ENCODE measurements at places on chromosomes 1 and 21.

DNA sequence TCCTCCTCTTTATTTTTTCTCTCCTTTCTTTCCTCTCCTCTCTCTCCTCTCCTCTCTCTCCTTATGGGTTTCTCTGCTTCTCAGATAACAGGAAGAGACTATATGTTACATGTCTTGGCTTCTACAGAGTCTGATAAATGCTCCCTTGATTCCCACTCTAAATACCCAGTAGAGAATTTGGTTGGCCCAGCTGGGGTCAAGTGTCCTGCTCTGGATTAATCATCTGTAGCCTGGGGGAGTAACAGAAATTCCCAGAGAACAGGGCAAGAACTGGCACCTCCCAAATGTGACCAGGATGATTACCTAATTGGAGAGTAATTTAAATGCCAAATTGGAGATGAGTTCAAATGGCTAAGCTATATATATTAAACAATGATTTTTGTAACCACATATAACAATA, 146.1 kb upstream of the LMO4 start:
- no peak for DNase-seq

GRCh38 chr1:155007251-155007828, 4.7 kb downstream of the ZBTB7B start:
- DNase-seq, result no peak

DNA sequence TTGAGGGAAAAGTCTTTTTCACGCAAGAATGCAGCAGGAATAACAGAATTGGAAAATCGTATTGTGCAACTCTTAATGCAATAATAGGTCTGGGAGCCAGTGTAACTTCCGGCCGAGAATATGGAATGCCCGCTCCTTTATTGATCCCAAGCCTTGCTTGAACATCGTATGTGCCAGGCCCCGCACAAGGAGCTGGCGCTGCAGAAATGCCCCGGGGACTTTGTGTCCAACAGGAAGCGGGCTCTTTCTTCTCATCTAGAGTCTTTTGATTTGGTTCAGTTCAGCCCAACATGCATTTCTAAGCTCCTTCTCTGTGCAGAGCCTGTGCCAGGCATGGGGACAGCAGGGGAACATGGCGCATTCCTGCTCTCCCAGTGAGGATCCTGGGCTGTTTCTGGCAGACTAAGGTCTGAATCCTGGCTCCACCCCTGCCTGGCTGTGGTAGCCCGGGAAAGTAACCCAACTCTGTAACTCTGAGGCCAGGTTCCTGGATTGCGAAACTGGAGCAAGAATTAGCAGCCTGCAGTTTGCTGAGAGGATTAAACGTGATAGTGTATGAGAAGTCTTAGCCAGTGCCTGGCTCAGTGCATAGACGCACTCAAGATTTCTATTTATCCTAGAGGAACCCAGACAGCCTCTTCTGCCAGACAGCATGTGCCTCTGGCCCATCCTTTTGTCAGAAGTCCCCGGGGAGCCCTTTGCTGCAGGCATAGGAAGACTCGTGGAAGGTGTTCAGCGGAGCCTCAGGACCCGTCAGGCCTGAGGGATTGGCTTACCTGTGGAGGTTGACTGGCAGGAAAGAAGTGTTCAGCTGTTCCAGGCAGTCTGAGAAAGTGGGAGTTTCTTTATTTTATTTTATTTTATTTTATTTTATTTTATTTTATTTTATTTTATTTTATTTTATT, 987 bp upstream of the CDCP2 start:
- no peak for DNase-seq

- DNase-seq, result no peak
Measured at GRCh38 chr1:70003211-70003908, 202.0 kb downstream of the LRRC40 start.

DNA sequence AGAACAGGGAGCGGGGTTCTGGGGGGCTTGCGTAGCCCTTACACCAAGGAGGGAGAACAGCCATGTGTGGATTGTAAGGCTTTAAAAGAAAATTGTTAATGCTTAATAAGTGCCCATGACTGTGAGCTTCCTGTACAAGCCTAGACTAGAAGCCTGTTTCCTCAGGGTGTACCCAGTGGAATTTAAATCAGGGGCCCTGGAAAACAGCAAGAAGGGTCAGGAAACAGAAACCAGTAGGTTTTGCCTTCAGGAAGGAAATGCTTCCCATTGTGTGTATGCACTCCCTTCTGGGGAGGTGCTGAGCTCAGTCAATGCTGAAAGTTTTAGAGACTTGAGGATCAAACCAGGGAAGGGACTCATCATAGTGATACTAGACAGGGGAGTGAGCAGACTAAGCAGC, 12.7 kb downstream of the UTP11 start:
- DNase-seq, result no peak

DNA sequence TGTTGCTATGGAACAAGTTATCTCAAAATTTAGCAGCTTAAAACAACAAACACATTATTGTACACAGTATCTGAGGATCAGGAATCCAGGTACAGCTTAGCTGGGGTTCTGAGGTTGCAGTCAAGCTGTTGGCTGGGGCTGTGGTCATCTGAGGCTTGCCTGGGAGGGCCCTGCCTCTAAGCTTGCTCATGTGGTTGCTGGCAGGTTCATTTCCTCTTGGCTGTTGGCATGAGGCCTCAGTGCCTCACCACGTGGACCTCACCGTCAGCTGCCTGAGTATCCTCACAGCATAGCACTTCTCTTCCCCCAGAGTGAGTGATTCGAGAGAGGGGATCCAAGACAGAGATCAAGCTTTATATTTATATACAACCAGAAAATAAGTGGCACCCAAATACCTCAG, 18.6 kb downstream of the NTPCR start:
- DNase-seq, result no peak

DNA sequence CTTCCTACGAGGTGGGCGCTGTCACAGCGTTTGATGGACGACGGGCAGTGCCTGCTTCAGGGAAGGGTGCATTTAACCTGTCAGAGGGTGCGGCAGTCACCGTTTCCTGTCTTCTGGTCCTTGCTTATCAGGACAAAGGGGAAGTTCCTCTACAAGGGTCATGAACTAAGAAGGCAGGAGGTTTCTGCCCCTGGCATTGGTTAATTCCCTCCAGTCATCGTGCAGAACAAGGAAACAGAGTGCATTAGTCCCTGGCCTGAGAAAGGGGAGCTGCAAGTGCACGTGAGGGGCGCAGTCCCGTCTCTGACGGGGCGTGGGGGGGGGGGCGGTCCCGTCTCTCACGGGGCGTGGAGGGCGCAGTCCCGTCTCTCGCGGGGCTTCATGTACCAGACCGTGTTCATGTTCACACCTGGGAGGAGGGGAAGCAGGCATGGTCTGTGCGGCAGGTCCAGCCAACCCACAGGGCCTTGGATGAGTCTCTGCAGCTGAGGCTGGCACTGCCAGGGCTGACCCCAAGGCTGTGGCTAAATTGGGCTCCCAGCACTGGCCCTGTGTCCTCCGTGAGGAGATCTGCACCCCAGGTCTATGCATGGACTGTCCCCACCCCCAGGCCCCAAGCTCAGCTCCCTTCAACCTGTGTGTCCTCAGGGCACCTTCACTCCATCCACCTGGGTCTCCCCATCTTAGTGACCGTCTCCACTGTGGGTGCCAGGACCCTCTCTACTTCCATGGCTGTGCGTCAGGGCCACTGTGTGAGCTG, 89.2 kb upstream of the COL6A1 start:
- DNase-seq, result peak; percentile 43

GRCh38 chr1:205142102-205142469, 20.3 kb upstream of the RBBP5 start:
- no peak for DNase-seq

DNA sequence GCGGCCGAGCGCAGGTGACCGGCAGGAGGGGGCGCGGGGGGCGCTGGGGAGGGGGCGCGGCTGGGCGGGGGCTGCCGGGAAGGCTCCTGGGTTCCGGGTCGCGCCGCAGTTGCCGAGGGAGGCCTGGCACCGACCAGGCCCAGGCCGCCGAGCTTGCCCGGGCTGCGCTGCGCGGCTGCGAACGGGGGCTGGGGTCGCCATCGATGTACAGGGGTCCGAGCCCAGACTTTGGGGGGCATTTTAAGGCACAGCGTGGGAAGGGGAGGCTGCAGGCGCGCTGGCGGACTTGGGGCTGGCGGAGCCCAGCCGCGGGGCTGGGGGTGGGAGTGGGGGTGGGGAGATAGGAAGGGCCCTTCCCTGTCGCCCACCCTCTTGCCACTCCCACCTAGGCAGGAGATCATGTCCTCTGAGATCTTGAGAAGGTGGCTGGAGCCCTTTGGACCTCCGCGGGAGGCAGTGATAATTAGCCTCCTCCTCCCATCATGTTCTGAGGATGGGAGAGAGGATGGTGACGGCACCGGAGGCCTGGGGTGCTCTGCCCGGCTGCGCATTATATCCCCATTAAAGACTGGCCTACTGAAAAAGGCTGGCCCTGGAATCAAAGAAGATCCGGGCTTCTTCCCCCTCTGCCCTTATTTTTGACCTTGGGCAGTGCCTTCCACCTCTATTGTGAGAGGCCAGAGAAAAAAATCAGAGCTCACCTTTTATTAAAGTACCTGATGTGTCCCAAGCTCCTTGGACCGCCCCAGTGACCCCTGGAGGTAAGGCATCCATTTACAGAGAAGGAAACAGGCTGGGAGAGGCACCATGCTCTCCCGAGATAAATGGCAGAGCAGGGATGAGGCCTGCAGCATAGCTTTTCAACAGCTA, 497 bp downstream of the FBXO44 start:
- no peak for DNase-seq

DNA sequence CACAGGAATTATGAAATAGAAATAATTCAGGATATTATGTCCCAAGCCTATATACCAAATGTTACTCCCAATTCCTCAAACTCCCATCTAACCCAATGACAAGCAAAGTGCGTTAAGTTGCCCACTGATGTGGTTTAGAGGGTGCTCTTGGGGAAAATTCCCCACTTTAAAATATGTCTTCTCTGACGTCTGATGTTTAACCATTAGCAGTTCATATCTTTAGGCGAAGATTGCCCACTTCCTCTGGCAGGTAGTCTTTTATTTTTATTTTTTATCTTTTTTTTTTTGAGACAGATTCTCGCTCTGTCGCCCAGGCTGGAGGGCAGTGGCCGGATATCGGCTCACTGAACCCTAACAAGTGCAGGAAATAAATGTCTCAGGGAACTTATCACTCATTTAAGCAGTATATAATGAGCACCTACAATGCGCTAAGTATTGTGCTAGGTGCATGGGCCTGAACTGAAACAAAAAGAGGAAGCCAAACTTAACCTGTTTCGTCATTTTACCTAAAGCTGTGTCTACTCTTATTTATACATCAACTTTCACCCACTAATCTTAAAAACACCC, 1.3 kb upstream of the LYST start:
- DNase-seq, result peak; percentile 89

DNA sequence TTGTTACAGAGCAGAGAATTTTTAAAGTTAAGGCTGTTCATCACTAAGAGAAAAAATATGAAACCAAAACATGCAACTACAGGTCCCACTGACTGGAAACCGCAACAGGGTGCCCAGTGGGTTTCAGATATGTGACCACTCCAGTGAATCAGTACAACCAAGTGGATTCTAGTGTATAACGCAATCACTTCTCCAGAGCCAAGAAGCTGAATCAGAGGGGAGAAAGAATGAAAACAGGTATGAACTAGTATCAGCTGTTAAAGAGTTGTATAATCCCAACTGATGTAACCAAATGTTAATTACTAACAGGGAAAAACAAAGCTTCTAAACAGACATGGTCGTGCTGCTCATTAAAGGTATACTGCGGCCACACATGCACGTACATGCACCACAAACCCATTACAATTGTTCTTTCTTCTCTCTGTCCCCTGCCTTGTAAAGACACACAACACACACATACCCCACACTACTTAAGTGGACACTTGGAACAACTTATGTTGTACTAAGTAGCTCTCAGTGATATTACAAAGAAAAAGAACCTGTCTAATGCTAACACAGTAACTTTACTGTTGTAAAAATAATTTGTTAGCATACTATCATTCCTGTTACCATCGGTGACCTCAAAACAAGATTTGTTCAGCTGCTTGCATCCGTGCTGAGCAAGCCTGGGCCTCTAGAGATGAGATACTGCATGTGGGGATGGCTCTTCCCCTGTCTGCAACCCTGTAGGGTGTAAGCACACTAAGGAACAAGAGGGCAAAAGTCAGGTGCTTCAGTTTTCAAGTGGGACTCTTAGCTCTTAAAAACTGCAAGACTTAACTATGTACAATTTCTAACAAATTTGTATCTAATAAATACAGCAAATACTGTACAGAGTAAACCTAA, 74.2 kb downstream of the PTPN14 start:
- no peak for DNase-seq

DNA sequence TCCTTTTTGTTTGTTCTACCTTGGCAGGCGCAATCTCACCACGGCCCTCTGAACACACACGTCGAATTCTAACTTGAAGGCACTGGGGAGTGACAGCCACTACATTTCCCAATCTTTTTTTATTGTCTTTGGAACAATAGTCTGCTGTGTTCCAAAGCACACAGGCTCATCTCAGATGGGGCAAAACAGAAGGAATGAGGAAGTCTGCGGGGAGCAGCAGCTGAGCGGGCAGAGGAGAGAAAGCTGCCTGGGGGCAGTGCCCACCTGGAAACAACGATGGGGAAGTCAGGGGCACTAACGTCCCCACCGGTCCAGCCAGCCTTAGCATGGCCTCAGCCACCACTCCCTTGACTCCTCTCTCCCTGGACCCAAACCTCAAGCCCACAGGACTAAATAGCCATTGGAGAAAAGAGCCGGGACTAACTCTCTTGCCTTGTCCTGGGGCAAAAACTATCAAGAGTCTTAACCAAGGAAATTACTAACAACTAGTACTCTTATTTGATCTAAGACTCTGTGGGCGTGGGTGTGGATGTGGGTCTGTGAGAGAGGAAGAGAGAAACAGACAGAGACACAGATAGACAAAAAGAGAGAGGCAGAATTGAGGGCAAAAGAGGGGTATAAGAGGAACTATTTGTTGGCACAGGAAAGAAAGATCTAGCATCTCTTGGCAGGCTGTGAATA, 34.2 kb downstream of the SYF2 start:
- no peak for DNase-seq

- peak; percentile 78 for DNase-seq
Measured at GRCh38 chr1:169692756-169693460, 18.5 kb downstream of the SELL start.

DNA sequence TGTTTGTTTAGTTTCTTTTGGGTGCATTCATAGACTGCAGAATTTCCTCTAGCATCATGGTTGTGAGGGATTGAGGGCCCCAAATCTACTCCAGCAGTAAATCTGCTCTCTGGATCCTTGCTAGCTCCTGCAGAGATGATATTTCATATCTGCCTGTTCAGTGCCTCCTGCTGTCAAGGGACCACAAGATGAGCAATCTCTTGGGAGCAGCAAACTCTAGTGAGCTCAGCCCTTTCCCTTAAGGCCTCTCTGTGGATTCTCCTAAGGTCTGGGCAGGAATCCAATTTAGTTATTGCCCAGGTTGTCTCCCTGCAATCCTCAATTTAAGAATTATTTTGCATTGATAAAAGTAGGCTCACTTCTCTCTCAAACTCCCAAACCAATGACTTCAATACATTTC, 76.9 kb downstream of the RGS18 start:
- DNase-seq, result no peak

- no peak for DNase-seq
Measured at GRCh38 chr1:236997882-236998281, 6.4 kb downstream of the MT1HL1 start.

Data from CD4-positive, alpha-beta T cell treated with Interleukin-17A for 1 hour (primary cell).